Stimulated activated CD4-positive, alpha-beta T cell treated with anti-CD3 and anti-CD28 coated beads, Interleukin-15, amount 100 ng/mL, for 24 hours (primary cell): ENCODE measurements at places on chromosomes 4 and X.

- no peak for DNase-seq
These were observed 4.1 kb downstream of the OPHN1 start for GRCh38 chrX:68429216-68429615.

DNA sequence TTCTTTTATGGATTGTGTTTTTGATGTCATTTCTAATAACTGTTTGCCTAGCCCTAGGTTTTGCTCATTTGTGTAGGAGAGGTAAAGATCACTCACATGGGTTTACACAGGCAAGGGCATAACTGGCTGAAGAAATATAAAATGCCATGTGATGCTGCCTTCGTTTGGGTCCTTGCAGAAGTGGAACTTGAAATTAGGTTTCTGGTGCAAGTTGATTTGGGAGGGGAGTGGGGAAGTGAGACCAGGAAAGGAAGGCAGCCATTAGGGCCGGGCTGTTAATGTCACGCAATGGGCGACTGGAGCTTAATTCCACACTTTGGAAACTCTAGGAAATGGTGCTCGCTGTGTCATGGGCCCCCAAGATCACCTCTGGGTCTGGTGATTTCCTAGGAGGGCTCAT is 14.5 kb downstream of the CLCN4 start:
- DNase-seq = no peak

- DNase-seq = no peak
These were observed 521.0 kb downstream of the IQCM start for GRCh38 chr4:149294601-149295000.

DNA sequence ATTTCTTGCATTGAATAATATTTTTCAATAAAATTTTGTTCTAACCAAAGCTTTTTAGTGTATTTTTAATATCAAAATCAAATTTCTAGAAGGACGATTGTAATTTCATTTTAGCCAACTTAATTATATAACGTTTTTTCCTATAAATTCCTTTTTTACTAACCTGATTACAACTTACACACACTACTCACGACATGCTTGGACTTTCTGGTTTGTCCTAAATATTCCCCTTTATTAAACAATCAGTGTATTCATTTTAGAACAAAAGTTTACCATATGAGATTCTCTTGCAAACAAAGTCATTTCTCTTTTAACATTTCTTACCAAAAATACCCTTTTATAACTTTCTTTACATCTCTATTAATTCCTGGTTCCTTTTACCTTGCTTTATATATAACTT is 173.7 kb downstream of the PWWP3B start:
- no peak for DNase-seq

GRCh38 chr4:2092669-2093053 is 33.5 kb downstream of the NAT8L start:
- no peak for DNase-seq

DNA sequence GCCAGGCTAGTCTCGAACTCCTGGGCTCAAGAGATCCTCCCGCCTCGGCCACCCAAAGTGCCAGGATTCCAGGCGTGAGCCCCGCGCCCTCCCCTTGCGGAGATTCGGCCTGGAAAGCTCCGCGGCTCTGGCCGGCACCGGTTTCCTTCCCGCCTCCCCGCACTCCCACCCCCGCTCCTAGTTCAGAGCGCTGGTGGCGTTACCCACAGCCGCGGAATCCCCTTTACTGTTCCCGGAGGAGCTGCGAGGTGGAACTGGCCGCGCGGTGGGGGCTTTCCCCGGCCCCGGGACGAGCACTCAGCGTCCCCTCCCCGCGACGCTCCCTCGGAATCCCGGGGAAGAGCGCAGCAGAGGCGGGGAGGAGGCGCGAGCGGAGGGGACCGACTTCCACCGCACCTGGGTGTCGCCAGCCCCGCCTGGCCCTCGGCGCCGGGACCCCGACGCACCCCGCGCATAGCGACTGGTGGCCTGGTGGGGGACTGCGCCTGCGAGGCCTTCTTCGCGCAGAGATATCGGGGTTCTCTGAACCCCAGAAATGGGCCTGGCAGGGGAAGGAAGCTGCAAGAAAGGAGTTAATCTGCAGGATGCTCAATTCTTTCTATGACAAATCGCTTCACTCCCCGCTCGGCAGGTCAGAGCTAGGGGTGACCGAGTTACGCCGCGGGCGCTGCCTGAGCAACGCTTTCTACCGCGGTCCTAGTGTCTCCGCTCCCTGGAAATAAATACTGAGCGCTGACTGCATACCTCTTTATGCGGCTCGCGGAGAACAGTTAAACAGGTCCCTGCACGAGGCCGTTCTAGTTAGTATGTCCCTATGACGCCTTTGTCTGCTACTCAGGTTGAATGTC is 14.6 kb upstream of the SLC25A4 start:
- peak; percentile 51 for DNase-seq
